Muscle of leg (tissue), 16 donors: ENCODE measurements at places on chromosomes 2 and 18.
A peak's percentile ranks its signal among the peaks of the same experiment; 100 is the strongest.

DNA sequence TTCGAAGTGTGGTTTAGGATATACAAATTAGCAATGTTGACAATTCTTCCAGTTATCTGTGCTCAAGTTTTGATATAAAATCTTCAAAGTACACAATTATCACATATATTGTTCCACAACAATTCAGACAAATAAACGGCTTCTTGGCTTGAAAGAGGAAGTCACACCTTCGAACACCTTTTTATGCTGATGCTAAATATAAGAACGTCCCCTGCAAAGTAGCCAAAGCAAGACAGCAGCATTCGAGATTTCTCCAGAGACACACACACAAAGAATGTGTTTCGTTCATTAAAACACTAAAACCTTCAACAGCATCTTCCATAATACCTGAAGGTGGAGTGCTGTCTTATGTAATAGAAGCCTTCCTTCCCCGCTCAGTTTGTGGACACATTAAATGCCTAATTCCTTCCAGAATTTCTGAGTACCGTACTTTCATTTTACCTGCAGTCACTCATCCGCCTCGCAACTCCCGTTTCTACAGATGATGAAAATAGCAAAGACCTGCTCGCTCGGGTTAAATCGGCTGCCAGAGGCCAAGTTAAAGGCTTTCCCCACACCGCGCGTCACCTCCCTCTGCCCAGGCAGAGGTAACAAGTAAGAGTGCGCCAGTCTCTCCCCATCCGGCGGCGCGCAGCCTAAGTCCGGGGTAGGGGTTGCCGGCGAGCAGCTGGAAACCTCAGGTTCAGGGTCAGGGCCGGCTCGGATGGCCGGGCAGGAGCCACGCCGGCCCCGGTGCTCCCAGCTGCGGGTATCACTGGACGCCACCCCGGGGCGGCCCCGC, 847 bp downstream of the SERPINE2 start:
- DNase-seq, result peak; percentile 51

DNA sequence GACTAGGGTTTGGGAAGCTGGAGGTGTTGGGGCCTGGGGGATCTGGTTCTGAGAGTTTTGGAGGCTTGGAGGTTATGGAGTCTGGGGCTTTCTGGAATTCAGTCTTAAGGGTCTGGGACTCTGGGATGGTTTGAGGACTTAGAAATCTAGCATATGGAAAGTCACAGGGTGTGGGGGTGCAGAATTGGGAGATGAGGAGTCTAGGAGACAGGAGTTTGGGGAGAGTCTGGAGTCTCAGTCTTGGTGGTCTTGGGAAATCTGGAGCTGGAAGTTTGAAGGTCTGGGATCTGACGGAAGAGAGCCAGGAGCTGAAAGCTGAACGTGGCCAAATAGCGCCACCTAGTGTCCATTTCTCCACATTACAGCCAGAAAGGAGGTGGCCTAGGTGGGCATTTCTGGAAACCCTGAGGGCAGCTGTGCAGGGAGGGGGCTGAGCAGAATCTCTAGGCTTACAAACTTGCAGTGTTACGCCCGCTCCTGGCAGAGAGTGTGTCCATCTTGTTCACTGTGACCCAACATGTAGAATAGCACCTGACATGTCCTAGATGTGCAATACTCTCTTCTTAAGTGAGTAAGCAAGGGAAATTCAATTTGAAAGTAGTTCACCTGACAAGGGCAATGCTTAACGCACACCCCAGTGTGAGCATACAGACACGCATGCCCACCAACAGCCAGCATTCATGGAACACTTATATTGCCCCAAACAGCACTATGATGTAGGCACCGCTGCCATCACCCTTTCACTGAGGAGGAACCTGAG, 204.8 kb downstream of the TFCP2L1 start:
- DNase-seq, result peak; percentile 74

- DNase-seq, result no peak
Measured at GRCh38 chr2:21759819-21760218, 636.1 kb downstream of the TDRD15 start.

DNA sequence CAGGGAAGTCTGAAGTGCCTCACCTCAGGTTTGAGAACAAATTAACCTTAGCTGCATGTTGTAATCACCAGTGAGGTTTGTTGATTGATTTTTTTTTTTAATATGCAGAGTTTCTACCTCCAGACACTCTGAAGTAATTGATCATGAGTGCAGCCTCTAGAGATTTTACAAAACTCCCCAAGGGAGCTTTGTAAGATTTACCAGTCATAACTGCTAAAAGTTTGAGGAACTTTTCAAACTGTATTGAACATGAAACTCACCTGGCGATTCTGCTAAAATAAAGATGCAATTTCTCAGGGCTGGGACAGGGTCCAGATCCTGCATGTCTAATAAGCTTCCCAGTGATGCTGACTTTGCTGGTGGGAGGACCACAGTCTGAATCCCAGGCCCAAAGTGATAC, 339.6 kb upstream of the DCC start:
- DNase-seq, result no peak

DNA sequence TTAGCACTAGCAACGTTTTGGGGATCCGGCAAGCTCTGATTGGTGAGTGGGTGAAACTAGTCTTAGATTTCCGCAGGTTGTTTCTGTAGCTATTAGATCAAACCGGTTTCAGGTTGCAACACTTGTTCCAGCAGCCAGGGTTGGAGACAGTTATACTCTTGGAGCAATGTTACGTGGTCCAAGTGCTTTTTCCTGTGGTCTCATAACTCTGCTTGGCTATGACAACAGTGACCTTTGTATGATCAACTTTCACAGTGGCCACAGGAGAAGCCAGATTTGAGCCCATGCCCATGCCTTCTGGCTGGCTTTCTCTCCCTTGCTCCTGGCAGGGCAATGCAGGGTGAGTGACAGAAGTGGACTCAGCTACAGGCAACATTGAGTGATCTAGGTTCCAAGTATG, 84.5 kb upstream of the TAF1B start:
- peak; percentile 75 for DNase-seq

DNA sequence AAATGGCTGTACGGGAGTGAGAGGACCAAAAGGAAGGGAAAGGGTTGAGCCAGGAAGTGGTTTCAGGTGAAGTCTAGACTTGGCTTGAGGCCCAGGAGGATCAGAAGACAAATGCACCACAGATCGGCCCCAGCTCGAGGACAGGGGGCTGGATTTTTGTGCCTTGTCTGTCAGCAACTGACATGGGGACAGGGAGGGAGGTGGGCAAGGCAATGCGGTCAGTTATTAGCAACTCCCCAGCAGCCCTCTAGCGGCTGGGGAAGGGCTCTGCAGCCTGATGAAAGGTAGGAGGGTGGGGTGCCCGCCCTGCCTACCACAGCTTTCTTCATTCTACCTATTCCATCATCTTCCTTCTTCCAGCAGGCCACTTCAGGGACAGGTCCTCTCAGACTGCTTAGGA, 50.0 kb downstream of the CPO start:
- DNase-seq, result no peak

DNA sequence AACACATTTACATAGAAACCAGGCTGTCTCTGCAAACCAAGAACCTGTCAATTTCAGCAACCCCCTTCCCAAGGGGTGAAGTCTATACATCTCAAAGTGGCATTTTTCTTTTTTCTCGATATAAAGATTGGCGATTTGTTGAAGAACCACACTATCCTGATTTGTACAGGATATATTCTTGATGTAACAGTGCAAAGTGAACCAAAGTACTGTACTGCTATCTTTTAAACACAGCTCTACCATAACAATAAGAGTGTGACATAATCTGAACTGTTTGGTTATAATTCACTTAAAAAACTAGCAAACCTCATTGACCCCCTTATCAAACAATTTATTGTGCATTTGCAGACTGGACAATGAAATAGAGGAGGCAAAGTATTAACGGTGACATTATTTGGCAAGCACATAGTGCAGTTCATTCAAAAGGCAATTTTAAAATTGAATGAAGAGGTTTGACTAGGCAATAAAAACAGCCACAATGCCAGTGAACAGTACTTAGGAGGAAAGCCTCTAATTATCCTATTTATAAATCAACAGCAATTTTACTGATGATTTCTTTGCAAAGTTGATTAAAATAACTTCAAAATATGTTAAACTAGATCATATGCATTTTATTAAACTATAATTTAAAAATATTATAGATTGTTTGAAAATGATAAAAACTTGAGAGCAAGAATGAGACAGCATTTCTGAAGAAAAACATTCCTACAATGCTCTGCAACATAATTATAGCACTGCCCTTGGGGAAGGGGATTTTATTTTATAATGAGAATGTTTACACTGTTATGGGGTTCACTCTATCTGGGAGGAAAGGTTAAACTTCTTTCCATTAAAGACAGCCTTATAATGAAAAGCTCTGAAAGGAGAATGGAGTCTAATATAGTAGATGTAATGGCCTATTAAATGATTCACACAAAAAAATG, 440.9 kb downstream of the ZEB2 start:
- no peak for DNase-seq

GRCh38 chr2:33459745-33460144, 16.7 kb upstream of the RASGRP3 start:
- DNase-seq, result no peak

- no peak for DNase-seq
Measured at GRCh38 chr2:177537213-177537612, 144.6 kb downstream of the AGPS start.

GRCh38 chr2:45886171-45886663, 234.7 kb downstream of the PRKCE start:
- no peak for DNase-seq

DNA sequence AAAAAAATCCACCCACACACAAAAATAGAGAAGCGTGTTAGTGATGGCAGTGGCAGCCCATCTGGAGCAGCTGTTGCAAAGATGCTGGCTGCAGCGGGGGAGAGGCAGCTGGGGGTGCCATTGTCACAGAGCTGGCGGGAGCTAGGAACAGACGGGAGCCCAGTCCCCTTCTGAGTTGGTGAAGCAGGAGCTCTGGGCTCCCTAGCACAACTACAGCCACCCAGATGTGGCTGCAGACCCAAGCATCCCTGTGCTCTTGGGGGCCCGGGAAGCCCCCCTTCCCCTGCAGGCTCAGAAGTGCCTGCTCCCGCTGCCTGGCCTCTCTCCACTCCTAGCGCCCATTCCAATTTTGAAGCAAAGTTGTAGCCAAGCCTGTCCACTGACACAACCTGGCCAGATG, 366.6 kb upstream of the MC4R start:
- DNase-seq, result no peak
